ENCODE measurements at places on chromosomes 6 and 20. TPM values are rescaled to one million over a fixed set of nuclear protein-coding genes. Genes with fewer than 3 reads are reported as not detected.

The GRM1 gene
- 6.7 TPM for total RNA-seq

DNA sequence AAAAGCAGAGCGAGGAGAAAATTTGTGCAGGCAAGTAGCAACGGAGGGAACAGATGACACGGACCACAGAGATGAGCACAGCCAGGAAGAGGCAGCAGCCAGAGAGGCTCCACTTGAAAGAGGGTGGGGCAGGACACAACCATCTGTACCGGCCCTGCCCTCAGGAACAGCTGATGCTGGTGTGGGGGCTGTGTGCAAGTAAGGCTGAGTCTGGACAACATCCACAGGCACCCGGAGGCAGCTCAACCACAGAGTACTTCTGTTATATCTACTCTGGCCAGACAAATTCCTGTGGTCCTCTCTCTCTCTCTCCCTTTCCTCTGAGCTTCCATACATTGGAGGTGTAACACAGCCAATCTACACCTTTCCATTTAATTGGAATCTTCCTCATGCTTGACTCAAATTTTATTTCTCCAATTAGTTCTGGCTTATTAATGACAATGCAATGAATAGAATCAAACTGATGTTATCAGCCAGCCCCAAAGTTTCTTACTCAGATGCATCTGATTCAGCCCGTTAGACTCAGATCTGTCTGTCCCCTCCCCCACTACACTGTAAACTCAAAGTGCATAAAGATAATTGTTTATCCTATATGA is 24.9 kb downstream of the KIF13A start:
- H3K4me1 ChIP-seq = peaks cover 96% of the 10 kb centered on the region
- no peaks in the 10 kb centered on the region for H3K27me3 ChIP-seq
- peak overlapping the region; percentile 18 for H3K4me3 ChIP-seq
- H3K27ac ChIP-seq = peak overlapping the region; percentile 72

- H3K27ac ChIP-seq = peak overlapping the region; percentile 68
- H3K36me3 ChIP-seq = no peaks in the 10 kb centered on the region
- no peak overlapping the region for H3K4me3 ChIP-seq
- no peaks in the 10 kb centered on the region for H3K27me3 ChIP-seq
Measured at GRCh38 chr6:45445364-45445748, 67.6 kb upstream of the SUPT3H start.

- H3K36me3 ChIP-seq = peaks cover 4% of the 10 kb centered on the region
- H3K27ac ChIP-seq = no peak overlapping the region
- no peak overlapping the region for H3K4me3 ChIP-seq
Measured at GRCh38 chr6:117515326-117515725, 32.9 kb downstream of the DCBLD1 start.

DNA sequence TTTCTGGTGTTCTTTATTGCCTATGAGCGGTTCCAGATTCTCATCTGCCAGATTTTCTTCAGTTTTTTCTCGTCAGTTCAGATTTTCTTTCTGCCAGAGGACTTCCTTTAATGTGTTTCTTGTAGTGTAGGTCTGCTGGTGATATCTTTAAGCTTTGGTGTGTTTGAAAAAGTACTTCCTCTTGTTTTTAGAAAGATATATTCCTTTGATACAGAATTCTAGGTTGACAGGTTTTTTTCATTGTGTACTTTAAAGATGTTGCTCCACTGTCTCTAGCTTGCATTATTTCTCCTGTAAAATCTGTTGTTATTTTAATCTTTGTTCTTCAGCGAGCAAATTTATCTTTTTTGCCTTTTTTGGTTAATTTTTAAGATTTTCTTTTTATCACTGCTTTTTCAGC is 36.9 kb downstream of the ASXL1 start:
- H3K27ac ChIP-seq = no peak overlapping the region
- no peak for DNase-seq
- H3K27me3 ChIP-seq = no peaks in the 10 kb centered on the region
- peaks cover 11% of the 10 kb centered on the region for H3K4me1 ChIP-seq
- H3K4me3 ChIP-seq = no peak overlapping the region

The GPX5 gene
- total RNA-seq = not detected

Data from left ventricle myocardium inferior (tissue), 1 donor.